ENCODE measurements at places on chromosomes 12 and 14.

GRCh38 chr14:59583755-59584154 is 7.1 kb upstream of the CCDC175 start:
- DNase-seq, result no peak

- DNase-seq, result peak; percentile 82
Measured at GRCh38 chr14:73741876-73742519, 27.8 kb upstream of the PNMA1 start.

DNA sequence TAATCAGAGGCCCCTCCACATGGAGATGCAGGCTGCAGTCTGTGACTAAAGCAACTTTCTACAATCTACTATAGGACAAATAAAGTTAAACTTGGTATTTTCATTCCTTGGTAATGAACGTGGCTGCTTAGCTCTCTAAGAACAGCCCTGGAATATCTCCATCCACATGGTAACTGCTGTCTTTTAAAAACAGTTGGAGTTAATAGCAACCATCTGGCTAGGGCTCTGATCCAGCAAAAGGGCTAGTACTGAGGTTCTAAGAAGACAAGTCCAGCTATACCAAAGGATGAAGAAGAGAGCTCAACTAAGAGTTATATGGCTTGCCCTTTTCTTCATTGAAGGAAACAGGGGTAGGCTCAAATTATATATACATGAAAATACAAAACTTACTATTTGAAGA is 920.1 kb downstream of the FLRT2 start:
- DNase-seq, result no peak

DNA sequence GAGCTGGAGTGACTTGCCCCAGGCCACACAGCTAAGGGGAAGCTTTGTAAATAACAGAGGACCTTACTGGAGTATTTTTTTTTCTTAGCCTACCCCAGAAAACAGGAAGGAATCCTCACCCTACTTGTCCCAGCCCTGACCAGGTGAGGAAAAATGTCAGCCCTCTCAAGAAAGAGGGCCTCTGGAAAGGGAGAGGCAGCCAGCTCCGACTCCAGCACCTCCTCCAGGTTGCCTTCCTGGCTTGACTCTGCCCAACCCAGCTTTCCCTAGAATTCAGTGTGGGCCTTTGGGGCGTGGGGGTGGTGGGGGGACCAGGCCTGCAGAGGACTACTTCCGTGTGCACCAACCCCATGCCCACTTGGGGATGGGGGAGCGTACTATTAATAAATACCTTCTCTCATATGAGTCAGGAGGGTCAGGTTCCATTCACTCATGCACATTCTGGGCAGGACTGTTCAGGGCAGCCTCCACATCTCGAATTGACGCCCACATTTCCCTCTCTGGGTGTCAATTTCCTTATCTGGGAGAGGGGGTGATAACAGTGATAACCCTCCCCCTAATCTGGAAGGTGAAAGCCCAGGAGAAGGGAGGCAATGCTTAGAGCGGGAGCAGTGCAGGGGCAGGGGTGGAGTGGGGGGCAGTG is 5.2 kb downstream of the RHOF start:
- DNase-seq, result no peak

DNA sequence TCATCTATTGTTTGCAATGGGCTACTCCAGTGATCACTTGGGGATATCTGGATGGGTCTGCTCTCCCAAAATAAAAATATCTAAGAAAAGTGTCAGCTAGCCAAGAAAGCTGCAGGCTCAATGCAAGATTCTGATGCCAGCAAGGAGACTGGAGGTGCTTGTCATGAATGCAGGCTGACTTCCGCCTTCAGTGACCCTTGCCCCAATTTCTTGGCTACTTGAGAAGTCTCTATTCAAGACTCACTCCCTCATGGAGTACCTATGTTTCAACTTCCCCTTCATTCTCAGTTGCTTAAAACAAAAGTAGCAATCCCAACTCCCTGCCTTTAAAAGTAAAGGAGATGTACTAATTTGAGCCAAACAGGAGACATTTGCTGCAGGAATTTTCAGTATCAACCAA is 123.9 kb downstream of the GPR65 start:
- no peak for DNase-seq

DNA sequence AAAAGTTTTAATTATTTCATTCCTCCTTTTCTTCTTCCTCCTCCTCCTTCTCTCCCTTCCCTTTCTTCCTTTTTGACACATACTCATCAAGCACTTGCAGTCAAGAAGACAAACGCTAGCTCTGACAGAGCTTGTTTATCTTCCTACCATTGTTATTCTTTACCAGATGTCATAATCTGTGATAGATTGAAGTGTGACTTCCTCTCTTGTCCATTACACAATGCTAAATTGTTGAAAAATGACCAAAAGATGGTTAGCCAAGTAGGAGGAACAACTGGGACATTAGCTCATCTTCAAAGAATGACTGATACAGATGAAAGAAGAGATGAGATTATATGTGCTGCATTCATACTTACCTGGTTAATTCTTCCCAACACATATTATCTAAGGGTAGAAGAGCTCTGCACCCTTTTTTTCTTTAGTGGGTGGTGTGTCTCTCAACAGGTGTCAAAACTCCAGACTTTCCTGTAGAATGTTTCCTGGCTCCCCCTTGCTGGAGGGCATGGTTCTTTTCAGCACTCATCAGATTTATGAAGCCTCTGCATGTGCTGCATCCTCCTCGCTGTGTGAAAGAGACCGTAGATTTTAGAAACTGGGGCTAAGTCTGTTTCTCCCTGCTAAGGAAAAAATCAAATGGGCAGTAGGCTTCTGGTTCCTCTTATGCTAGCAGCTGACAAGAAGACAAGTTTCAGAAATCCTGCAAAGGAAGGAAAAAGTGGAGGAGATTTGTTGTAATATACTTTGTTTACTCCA is 147.1 kb downstream of the TMX1 start:
- DNase-seq, result no peak

All from GDM1 (cell line).